Left hindlimb (tissue), 1 donor: ENCODE measurements at places on chromosomes 5 and 9.

DNA sequence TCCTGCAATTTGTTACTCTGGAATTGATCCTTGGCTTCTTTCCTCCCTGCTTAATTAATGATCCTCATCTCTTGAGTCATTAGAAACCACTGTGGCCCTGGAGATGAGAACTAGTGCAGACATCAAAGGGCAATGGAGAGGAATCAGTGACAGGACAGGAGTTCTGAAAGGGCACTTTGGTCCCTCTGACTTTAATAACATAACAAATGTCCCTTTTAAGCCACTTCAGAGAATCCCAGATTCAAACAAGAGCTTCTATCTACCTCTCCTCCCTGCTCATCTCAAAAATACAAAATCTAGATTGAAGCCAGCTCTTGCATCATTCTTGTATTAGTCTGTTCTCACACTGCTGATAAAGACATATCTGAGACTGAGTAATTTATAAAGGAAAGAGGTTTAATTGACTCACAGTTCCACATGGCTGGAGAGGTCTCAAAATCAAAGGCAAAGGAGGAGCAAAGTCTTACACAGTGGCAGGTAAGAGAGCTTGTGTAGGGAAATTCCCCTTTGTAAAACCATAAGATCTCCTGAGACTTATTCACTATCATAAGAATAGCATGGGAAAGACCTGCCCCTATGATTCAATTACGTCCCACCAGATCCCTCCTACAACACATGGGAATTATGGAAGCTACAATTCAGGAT lies 139.1 kb downstream of the PLPPR1 start:
- DNase-seq: no peak

DNA sequence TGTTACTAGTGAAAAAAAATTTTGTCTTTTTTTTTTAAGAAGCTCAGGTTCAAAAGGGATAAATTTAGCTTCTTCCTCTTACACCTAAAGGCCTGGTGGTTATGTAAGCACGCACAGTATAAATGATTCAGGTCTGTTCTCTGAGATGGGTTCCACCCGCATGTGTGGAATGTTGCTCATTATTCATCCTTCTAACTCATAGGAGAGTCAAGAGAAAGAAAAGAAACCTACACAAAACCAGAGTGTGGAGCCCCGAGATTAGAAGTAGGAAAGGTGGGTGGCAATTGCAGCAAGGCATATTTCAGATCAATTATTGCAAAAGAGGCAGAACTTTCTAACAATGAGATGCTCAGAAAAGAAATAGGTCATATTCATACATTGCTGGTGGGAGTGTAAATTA lies 13.5 kb downstream of the PLAC8L1 start:
- no peak for DNase-seq

GRCh38 chr5:54772684-54773083 lies 212.7 kb downstream of the ESM1 start:
- no peak for DNase-seq

- DNase-seq: no peak
Measured at GRCh38 chr9:131020388-131020787, 11.4 kb downstream of the LAMC3 start.

DNA sequence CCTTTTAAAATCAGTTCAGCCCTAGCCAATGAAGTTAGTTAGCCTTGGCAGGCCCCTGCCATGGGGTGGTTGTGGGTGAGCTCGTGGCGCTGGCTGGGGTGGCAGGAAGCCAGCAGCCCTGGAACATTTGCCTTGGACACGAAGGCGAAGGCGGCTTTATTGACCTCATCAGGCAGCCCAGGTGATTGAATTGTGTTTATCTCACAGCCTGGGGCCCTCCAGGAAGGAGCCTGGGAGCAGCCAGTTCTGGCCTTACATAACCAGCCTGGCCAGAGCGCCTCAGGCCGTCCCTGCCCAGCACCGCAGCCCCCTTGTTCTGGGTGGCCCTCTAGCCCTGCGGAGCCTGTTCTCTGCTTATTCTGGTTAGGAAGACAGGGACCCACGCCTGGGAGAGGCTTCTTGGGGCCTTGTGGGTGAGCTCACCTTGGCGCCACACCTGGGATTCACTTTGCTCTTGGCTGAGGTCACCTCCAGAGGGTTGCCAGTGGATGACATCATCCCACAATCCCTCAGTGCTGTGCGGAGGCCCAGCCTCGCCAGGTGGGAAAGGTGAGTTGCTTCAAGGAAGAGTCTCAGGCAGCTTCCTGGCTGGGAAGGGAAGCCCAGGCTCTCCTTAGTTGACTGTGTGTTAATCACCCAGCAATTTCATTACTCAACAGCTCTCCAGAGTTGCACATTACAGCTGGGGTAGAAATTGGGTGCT lies 54.4 kb upstream of the RPL26L1 start:
- no peak for DNase-seq

- DNase-seq: no peak
Measured at GRCh38 chr9:76191493-76191892, 202.7 kb downstream of the RFK start.

DNA sequence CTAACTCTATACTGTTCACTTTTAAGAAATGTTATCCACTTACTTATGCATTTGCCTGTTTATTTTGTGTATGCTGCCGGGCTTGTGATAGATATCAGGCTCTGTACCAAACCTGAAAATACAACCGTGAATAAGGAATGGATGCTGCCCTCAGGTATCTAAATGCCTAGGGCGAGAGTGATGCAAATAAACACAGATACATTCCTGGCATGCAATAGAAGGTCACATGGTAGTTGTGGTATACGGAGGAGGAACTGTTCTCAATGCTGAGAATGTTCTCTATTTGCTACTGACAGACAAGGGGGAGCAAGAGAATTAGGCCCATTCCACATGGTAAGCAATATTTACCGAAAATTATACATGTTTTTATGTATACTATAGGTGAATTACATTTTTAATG lies 227.8 kb downstream of the ICE1 start:
- no peak for DNase-seq

- DNase-seq: no peak
Measured at GRCh38 chr9:80690349-80690939, 998.9 kb downstream of the TLE1 start.

- DNase-seq: no peak
Measured at GRCh38 chr9:72459308-72459707, 62.1 kb upstream of the TMC1 start.

GRCh38 chr5:178259623-178260536 lies 27.3 kb upstream of the PHYKPL start:
- no peak for DNase-seq

DNA sequence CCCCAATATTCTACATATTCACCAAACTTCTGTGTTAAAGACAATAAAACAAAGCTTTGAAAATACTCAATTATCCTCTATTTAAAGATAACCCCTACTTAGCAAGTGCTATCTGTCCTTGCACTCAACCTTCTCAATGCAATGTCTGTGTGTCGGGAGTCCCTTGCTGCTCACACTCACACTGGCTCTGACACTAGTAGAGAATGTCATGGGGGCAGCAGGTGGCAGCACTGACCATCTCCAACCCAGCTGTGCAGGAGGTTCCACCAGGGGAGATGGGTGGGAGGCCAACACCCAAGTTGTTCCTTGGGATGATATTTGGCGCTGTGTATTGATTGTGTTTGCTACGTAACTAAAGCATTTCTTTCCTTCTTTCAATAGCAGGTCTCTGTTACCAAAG lies 59.4 kb upstream of the SIMC1 start:
- no peak for DNase-seq

DNA sequence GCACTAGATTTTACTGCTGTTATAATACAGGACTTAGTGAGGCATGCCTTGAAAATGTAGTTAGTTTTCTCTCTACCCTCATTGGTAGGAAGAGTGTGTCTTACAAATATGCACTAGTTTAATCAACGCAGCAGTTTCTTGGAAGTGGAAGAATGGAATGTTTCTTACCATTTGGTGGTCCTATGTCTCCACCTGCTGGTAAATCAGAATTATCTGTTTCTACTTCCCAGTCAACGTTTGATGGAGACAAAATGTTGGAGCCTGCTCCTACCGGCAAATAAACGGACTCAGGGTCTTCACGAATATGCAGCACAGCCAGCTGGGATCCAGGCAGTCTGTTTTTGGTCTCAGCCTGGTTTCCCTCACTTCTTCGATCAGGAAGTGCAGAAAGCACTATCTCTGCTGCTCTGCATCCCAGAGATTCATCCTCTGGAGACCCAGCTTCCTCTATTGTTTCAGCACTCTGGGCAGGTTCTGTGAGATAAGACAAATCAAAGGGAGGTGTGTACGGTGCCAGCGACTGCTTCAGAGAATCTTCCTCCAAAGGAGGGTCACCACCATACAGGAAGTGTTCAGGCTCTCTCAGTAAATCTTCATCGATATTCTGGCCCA lies 59.5 kb upstream of the PCA3 start:
- DNase-seq: no peak

- DNase-seq: peak; percentile 67
Measured at GRCh38 chr5:88734983-88735382, 148.0 kb downstream of the MEF2C start.

- DNase-seq: no peak
Measured at GRCh38 chr9:71626395-71626794, 141.9 kb downstream of the CEMIP2 start.

DNA sequence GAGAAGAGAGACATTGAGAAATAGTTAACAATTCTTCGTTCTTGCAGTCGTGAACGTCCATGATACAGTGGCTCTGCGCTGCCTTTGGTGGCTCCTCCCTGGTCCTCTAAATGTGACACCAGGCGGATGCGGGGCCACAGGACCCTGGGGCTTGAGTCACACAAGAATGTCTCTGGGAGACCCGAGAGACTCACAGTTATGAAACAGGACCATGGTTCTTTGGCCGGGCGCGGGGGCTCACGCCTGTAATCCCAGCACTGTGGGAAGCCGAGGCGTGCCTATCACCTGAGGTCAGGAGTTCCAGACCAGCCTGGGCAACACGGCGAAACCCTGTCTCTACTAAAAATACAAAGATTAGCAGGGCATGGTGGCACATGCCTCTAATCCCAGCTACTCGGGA lies 767 bp upstream of the ZDHHC11 start:
- DNase-seq: no peak

DNA sequence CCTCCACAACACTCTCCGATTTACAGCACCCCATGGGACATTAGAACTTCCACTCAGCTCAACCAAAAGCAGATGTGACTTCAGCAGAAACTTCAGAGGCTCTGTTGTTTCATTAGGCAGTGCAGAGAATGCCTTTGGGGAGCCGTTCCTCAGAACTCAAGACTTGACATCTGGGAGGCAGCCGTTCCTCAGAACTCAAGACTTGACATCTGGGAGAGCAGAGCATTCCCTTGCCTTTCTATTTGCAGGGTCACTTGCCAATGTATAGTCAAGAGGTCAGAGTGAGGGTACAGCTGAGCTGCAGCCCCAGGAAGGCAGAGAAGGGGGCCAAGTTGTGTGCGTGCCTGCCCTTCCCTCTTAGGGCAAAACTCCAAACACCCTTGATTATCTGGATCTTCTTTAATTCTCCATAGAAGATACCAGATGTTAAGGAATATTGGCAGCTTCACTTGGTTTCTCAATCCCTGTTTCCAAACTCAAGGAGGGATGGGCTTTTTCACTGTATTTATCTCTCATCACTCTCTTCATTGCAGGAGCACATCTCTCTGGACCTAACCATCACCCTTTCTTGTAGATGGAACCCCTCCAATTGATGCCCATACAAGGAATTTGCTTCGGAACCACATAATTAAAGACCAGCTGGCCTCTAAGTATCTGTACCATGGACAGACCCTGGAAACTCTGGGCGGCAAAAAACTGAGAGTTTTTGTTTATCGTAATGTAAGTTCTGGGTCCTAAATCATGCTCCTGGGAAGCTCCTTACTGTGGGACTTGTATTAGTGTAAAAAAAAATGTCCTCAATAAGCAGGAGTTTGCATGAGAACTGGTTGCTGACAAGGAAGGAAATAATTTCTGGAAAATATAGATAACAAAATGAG lies 25.6 kb downstream of the TGFBI start:
- peak; percentile 62 for DNase-seq

- DNase-seq: no peak
Measured at GRCh38 chr5:93724791-93725190, 16.6 kb downstream of the POU5F2 start.

DNA sequence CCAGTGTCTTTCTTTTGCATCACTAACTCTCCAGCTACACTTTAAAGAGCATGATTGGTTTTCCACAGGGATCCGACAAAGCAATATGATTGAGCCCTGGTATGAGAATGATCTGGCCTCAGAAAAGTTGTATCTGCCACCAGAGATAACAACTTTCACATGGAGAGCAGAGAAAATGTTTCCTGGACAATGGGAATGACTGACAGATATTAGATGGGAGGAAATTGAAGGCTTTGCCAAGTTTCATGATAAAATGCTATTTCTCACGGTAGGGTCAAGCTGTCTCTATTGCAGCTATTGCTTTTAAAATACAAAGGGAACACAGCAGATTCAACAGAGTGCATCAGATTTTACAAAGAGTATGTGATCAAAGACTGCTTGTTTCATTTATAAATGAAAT lies 56.4 kb upstream of the GLIS3 start:
- DNase-seq: no peak

DNA sequence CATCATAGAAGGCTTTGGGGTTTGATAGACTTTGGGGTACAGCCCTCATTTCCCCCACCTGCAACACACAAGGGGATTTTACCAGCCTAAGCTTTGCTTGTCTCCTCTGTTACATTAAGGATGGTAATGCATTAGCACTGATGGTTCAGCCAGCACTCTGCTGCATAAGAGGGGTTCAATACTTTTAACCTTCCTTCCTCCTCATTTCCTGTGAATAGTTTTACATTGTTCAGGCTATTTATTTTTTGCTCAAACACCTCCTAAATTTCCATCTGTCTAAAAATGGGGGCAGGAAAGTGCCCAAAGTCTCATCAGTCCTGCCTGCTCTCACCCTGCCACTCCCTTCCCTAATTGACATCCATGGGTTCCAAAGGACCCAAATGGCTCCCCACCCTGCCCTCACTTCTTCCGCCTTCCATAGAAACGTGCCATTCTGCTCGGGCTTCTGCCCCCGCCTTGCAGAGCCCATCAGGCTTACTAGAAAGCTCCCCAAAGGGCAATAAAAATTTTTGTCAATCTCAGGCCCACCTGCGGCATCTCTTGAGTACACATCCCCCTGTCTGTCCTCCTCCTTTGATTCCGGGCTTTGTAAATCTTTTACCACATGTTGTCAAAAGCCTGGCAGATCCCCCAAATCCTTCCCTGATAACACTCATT lies 239.5 kb upstream of the SLC24A2 start:
- no peak for DNase-seq

DNA sequence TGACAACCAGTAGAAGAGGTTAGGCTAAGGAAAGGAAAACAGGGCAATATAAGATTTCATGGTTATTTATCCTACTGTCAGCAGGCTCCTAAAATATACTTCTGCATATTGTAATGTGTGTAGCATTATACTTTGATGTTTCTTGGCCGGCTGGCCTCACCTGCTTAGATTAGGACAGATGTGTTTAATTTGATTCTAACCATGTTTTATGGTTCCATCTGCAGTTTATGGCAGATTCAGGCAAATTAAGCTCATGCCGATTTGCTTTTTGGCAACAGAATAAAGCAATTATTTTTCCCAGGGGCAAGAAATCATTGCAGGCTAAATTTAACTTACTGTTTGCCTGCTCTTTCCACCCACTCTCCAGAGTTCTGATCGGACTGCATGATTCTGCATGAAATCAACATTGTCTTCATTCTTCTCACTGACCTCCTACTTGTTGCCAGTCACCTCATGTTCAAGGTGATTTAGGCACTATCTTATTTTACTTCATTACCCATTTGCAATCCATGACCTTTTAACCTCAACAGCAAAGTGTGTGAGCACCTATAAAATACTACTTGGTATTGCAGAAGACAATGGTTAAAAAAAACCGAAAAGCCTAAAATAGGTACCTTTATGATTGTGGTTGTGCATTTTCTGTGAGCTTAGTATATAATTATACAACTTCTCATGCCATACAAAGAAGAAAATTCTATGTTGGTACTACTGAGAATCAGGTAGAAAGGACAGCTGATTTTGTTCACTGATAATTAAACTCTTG lies 125.2 kb downstream of the EDIL3 start:
- DNase-seq: no peak
